Fibroblast of villous mesenchyme (primary cell): ENCODE measurements at places on chromosomes 12 and 14. TPM values are rescaled to one million over a fixed set of nuclear protein-coding genes. Genes with fewer than 3 reads are reported as not detected.

Gene CFAP73
- total RNA-seq = not detected in 2 replicates

Gene TMEM119
- total RNA-seq = 83.3 and 186 TPM in 2 replicates

DNA sequence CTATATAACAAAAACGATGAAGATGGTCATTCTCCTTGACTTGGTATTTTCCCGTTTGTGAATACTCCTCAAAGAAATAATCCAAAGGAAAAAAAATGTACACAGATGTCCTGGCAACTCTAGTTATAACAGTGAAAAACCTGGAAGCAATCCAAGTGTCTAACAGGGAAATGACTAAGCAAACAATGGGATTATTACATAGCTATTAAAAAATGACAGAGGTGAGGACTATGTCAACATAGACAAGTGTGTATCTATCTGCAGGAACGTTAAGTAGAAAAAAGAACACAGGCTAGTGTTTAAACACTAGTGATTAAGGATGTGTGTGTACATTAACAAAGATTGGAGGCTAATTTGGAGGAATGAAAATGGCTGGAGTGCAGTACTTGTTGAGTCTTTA, 5.9 kb upstream of the APOLD1 start:
- peak; percentile 86 for DNase-seq

- peak; percentile 6 for DNase-seq
Measured at GRCh38 chr12:54759751-54760150, 94.6 kb upstream of the MUCL1 start.

DNA sequence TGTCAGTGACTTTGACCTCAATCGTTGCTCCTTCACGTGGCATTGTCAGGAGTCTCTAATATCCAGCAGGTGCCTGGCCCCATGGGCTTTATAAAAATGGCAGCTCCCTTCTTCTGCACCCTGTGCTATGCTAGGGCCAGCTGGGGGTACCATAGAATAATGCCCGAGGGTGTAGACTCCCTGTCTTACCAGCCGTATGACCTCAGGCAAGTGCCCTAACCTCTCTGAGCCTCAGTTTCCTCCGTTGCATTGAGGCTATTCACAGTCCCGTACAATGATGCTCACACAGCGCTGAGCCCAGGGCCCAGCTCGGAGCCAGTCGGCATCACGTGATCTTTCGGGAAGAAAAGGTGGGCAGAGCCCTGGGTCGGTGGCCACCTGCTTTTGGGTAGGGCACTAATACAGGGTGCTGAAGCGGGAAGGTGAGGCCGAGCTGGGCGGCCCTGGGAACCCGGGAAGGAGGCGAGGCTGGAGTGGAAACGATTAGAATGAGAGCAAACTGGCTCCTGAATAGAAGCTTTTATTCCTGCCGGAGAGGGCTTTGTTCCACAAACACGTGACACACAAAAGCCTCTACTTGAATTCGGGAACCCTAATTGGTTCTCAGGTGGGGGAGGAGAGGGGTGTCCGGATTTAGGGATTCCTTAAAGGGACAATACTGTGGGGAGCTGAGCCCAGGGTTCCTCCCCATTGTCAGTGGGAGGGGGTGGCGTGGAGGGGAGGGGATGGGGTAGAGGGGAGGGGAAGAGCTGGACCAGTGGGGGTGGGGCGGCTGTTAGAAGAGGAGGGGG, 19.9 kb upstream of the MSI1 start:
- DNase-seq = no peak

DNA sequence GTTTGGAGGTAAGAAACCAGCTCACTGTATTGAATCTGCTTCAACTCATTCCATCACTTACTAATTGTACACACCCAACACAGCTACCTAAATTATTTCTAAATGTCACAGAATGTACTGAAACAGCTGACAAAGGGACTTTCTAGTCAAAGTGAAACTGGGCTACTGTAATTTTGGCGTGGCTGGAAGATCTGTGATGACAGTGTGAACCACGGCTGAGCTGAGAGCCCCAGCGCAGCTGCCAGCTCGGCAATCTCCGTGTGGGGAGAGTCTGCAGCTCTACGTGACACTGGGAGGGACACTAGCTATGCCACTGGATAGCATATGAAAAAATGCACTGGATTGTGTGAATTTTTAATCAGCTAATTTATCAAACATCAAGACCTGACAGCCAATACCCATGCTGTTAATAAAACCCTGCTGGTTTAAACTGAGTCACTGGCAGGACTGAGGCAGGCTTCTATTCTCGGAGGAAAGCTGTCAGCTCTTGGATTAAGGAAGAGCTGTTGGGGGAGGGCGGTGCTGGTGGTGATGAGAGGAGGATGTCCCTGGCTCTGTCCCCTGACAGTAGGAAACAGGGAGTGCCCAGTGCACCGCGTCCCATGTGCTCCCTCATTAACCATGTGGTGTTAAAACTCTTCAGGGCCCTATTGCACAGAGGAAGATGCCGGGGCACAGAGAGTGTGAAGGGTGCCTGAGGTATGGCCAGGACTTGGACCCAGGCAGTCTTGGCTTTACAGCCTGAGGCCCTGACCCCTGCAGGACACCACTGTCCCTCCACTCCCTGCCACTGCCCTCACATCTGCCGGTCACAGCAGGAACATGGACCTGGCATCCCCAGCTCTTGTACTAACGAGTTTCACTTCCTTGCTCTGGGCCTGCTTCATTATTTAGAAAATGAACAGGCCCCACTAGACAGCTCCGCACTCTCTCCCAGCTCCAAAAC, 13.3 kb downstream of the SLC15A4 start:
- peak; percentile 11 for DNase-seq

- DNase-seq = no peak
Measured at GRCh38 chr12:32265456-32265855, 133.9 kb upstream of the FGD4 start.

DNA sequence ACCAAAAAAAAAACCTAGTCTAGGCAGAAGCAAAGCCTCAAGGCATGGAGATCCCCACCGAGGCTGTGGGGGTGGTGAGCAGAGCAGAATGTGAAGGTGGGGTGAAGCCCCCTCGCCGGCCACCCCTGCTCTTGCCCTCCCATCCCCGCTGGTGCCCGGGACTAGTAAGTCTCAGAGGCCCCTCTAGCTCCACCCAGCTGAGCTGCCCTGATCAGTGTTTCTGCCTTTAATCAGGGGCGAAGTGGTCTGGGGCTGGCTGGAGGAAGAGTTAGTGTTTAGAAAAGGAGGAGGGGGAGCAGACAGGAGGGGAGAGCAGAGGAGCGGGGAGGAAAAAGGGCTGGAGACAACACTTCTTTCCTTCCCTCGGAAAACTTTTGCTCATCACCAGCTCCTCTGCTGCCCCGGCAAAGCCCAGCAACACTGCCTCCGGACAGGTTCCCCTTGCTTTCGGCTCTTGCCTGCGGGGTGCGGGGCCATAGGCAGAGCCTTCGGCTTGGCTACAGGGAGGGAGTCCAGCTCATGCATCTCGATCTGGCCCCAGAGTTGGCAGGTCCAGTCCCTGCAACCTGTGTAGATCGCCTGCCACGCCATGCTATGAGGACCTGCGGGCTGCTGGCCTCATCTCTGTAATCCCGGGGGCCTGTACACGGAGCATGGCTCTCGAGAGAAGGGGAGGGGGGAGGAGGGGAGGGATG, 3.4 kb upstream of the DLK1 start:
- DNase-seq = no peak

DNA sequence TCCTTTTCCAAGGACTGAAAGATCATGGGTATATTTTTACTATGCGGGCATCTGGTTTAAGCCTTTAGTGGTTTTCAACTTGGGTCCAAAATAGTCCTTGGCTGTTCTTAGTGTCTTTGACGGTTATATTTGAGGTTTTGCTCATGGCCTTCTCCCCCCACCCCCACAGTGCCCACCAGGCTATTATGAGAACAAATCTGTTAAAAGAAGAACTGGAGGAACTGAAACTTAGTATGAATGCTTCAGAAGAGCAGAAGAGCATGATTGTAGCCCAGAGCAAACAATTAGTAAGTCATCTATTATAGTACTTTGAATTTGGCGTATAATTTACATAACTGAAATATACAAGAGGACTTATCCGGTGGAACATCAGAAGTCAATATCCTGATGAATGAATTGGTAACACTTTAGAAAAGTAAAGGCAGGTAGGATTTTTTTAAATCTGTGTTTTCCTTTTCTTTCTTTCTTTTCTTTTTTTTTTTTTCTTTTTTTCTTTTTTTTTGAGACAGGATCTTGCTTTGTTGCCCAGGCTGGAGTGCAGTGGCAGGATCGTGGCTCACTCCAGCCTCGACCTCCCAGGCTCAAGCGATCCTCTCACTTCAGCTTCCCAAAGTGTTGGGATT, 71.8 kb upstream of the BCAT1 start:
- DNase-seq = no peak

GRCh38 chr14:59241121-59241520, 52.7 kb downstream of the DAAM1 start:
- peak; percentile 36 for DNase-seq

GRCh38 chr12:132012919-132013568, 63.3 kb downstream of the EP400 start:
- no peak for DNase-seq
